ENCODE measurements at places on chromosomes 3 and 15. TPM values are rescaled to one million over a fixed set of nuclear protein-coding genes. Genes with fewer than 3 reads are reported as not detected.

The HHLA2 gene
- 11.6 TPM for total RNA-seq

The ARPP19 gene
- total RNA-seq, result 193 TPM

The ZNF385D gene
- not detected for total RNA-seq

The INKA1 gene
- total RNA-seq, result 0.20 TPM

The CHDH gene
- total RNA-seq, result 9.1 TPM

The DUOXA2 gene
- total RNA-seq, result not detected

The MANF gene
- 149 TPM for total RNA-seq

The SYNPR gene
- total RNA-seq, result not detected

The TLNRD1 gene
- total RNA-seq, result 48.8 TPM

The PPM1M gene
- 123 TPM for total RNA-seq

The ZNF502 gene
- 0.86 TPM for total RNA-seq

The FBXL22 gene
- total RNA-seq, result 1.0 TPM

The C2CD4B gene
- total RNA-seq, result 0.40 TPM

The SLC9C1 gene
- total RNA-seq, result not detected

The THUMPD3 gene
- 47.2 TPM for total RNA-seq

The GOLGA8O gene
- total RNA-seq, result 7.8 TPM

The SOX14 gene
- total RNA-seq, result not detected

The BFSP2 gene
- total RNA-seq, result 1.0 TPM

Measured in activated CD4-positive, alpha-beta memory T cell treated with anti-CD3 and anti-CD28 coated beads, Interleukin-2, amount 10 ng/mL, durations not matched to agents 7 days and 5 days (primary cell).